ENCODE measurements at places on chromosomes 16 and 17.

GRCh38 chr16:57576429-57576870 lies 34.0 kb downstream of the ADGRG5 start:
- peak; percentile 92 for DNase-seq

DNA sequence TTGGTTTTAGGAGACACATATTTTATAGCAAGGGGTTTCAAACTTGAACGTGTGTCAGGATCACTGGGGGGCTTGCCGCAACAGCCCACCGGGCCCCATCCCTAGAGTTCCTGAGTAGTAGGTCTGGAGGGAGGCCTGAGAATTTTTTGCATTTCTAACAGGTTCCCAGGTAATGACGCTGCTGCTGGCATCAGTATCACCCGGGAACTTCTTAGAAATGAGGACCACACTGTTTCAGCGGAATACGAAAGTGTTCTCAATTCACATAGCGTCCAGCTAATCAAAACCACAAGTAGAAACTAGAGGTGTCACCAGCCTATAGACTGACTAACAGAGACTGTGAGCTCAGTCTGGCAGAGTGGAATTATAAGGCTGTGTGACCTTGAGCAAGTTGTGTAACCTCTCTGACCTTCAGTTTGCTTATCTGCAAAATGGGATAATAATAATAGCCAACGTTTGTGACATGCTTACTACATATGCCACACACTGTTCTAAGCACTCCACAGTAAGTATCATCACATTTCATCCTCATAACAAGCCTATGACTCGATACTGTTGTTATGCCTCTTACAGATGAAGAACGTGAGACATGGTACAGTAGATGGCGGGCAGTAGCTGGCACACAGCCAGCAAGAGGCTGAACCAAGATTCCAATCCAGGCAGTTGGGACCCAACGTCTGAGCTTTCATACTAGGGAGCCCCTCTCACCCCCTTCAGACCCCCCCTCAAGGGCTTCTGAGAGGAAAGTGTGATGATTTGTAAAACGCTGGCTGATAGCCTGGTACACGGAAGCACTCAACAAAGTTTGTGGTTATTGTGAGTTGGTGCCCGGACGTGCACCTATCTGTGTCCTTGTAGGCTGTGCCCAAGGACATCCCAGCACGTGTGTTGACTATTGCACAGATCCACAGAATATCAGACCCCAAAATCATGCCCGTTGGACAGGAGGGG lies 4.6 kb upstream of the ICAM2 start:
- DNase-seq = peak; percentile 67

- no peak for DNase-seq
Observed at GRCh38 chr17:35809855-35810461, 674 bp downstream of the TAF15 start.

GRCh38 chr17:67571478-67571877 lies 146.3 kb upstream of the NOL11 start:
- no peak for DNase-seq

DNA sequence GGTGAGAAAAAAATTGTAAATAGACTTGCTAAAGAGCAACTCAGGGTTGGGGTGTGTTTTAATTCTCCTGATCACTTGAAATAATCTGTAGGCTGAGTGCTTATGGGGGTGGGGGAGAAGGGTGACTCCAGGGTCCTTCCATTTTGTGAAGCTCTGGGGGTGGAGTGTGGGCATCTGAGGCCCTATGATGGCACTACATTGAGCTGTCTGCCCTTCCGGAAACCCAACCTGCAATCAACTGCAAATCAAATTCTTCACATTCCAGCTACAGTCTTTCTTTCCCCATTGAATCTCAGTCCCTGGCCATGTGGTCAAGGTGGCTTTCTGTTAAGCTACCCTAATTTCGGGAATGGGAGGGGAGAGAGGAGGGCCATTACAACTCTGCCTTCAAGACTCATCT lies 6.0 kb upstream of the CDC6 start:
- DNase-seq = peak; percentile 59

DNA sequence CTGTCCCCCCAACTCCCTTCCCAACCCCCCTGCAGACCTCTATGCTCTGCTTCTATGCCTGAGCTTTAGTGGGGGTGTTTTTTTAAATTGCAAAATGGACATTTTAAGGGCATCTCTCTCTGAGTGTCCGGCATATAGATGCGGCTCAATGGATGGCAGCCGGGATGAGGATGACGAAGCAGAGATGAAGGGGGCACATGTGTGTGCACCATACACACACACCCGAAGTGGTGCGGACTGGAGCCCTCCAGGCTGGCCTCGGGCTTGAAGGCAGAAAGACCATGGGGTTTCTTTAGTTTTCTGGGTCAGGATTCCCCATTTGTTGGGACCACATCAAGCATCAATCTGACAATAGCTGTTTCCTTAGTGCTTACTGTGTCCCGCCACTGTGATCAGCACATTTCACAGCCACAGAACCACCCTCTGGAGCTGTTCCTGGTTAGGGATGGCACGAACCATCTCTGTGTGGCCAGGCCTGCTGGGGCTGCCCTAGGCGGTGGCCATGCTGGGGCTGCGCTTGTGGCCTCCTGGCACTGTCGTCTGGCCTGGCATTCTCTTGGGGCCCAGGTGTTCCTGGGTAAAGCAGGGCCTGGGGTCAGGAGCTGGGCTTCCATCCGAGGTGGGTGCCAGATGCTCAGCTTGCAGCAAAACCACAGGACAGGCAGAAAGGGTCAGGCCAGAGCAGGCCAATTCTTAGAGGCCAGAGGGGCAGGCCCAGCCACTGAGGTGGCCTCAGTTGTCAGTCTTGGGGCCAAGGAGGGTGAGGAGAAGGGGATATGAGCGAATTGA lies 49.9 kb downstream of the NT5M start:
- DNase-seq = no peak

DNA sequence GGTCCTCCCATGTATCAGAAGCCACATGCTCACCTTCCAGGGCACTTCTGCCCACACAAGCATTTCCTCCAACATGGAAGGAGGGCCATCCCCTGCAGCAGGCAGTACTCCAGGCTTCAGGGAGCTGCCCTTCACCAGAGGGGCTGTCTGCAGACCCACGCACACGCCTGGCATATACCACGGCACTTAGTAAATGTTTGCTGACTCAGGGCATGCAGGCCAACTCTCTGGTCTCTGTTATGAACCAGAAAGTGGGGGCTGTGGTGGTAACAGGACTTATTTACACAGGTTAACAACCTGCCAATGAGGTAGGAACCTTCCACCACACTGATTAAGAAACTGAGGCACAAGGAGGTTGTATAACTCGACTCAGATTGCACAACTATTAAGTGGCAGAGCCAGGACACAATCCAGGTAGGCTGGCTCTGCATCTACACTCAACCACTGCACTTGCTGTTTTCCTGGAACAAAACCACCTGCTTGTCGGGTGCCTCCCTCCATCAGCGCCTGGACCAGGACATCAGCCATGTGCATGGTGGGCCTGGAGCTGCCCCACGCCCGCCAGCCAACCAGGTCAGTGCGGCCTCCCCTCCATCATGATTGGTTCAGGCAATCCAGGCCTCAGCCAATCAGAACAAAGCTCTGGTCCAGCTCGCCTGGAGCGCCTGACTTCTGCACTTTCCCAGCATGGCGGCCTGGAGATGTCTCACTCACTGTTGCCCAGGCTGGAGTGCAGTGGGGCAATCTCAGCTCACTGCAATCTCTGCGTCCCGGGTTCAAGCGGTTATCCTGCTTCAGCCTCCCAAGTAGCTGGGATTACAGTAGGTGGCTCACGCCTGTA lies 19.2 kb downstream of the ACTG1 start:
- DNase-seq = no peak

DNA sequence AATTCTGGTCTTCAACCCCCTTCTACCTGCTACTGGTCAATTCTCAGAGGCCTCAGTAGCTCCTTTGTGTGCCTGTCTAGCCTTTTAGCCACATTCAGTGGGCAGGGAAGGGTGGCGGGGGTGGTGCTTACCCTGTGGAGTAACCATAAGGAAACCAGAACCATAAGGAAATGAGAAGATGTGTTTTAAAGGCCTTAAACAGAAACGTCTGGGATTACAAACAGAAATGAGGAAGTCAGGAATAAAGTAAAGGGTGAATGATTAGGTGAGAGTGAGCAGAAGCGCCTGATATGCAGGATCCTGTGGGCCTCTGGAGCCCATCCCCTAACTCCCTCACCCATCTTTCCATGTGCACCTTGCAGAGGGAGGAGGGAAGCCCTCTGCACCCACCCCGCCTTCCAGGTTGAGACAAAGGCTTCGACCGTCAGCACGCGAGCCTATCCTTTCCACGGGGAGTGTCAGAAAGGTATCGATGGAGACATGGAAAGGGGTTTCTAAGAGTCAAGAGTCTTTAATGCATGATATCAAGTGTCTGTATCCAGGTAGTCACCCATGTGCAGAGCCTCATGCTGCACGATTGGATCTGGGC lies 20.4 kb downstream of the KIAA0513 start:
- no peak for DNase-seq

GRCh38 chr17:1958134-1958881 lies 66.8 kb downstream of the RTN4RL1 start:
- DNase-seq = no peak

- no peak for DNase-seq
Observed at GRCh38 chr17:43967251-43967875, 13.6 kb upstream of the PYY start.

GRCh38 chr16:29192329-29193247 lies 207.7 kb downstream of the LAT start:
- DNase-seq = no peak

DNA sequence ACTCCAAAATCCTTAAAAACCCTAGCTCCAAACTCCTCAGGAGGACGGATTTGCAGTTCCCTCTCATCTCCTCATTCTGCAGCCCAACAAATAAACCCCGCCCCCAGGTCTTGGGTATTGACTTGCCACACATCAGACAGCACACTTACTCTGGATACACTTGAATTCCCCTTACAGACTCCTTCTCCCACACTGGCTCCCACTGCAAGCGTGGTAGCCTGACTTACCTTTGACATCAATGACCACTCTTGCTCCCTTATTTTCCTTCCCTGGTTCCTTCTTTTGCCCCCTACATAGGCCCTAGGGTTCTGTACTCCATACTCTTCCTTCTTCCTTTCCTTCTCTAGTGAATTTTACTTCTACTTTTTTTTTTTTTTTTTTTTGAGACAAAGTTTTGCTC lies 7.5 kb downstream of the RFFL start:
- no peak for DNase-seq

DNA sequence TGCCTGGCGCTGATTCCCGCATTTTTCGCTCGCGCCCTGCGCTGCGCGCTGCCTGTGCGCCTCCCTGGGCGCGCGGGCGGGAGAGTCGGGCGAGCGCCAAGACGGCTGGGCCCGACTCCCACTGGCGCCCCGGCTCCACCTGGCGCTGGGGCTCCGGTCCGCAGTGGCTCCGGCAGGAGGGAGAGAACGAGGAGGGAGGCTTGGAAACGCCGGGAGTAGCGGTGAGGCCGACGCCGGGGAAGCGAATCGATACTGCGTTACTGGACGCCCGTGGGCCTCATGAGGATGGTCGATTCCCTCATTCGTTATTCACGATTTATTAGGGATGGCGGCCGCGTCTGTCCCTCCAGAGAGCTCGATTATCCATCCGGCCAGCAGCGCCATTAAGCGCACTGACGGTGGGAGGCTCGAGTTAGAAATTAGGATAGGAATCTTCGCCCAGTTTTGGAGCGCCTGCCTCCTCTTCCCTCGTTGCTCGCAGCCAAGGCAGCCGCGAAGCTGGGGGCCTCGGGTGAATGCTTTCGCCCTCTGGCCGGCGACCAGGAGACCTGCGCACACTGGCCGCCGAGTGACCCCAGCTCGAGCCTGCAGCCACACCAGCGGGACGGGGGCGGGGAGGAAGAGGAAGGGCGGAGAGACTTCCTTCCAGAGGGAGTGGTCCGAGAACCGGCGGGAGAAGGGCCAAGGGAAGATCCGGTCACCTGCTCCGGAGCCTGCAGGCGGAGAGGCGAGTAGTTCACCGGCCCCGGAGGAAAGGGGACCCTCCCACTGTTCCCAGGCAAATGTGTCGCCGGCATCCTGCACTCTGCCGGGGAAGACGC lies 1.3 kb upstream of the PCGF2 start:
- DNase-seq = no peak

DNA sequence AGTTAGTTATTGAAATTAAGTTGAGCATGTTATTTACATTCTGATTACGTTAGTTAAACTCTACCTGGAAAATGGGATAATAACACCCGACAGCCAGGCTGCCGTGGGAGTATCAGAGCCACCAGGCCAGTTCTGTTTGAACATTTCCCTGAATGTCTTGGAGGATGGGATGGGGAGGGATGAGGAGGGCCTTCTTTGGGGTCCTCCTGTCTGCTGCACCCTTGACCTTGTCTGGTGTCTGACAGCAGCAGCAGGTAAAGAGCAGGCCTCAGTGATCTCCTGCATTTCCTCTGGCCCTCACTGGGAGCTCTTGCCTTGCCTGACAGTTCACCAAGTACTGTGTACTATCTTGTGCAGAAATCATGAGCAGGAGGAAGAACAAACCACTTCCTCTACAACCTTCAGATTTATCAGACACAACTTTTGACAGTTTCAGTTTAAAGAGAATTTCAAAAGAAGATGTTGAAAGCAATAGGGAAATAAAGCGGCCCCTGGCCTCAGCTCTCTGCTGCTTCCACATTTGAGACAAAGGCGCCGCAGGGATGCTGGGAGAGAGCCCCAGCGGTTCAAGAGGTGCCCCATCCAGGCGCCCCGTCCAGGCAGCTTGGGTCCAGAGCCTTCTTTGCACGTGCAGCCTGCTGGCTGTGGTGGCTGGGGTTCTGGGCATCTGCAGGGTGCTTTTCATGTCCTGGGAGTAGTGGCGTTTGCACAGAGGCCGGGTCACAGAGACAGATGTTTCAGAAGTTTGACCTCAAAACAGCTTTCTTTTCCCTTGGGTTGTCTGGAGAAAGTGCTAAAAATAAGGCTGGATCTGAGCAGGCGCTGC lies 25.3 kb downstream of the CMIP start:
- peak; percentile 72 for DNase-seq

DNA sequence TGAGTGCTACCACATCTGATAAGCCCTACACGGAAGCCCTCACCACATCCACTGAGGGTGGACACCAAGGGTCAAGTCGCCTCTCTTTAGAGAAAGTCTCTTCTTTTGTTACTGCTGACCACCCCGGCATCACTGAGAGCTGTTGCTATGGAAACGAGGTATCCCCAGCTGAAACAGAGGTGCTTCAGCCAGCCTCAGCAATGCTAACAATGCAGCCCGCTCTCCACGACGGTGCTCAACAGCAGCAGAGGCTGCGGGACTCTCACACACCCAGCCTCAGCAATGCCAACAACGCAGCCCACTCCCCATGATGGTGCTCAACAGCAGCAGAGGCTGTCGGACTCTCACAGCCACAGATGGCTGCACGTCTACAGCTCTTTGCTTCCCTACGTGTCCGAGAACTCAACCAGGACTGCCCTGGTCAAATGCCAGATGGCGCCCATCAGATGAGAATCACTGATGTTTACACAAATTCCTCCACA lies 41.4 kb downstream of the VPS53 start:
- DNase-seq = no peak

DNA sequence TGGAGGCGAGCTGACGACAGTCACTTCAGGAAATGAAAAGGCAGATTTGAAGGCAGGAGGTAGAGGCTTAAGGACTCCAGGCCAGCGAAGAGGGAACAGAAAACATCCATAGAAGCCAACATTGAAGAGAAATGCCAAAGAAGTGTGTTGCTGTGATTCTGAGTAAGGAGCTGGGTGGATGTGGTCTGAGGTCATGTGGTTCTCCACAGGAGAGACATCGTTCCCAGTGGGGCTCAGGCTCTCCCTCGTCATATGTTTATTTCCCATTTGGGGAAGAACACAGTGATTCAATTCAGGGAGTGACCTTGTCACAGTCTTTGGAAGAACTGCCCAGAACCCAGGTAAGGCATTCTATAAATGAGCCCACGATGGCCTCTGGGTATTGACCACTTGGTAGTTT lies 6.6 kb upstream of the PMP22 start:
- no peak for DNase-seq

Data from activated CD8-positive, alpha-beta memory T cell treated with anti-CD3 and anti-CD28 coated beads, Interleukin-2, amount 10 ng/mL, durations not matched to agents 7 days and 5 days (primary cell).